Stimulated activated CD8-positive, alpha-beta memory T cell treated with anti-CD3 and anti-CD28 coated beads, Interleukin-15, amount 100 ng/mL, for 4 hours (primary cell): ENCODE measurements at places on chromosomes 7 and 10.

DNA sequence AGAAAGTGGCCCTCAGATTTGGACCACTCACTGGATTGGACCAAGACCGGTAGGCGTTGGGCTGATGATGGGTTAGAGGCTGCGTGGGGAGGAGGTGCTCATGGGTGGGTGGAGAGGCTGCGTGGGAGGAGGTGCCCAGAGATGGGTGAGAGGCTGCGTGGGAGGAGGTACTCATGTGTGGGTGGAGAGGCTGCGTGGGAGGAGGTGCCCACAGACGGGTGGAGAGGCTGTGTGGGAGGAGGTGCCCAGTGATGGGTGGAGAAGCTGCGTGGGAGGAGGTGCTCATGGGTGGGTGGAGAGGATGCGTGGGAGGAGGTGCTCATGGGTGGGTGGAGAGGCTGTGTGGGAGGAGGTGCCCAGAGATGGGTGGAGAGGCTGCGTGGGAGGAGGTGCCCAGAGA is 346.3 kb downstream of the PAXIP1 start:
- DNase-seq = no peak

- no peak for DNase-seq
These were observed 229.5 kb downstream of the PARD3 start for GRCh38 chr10:34585422-34586112.

DNA sequence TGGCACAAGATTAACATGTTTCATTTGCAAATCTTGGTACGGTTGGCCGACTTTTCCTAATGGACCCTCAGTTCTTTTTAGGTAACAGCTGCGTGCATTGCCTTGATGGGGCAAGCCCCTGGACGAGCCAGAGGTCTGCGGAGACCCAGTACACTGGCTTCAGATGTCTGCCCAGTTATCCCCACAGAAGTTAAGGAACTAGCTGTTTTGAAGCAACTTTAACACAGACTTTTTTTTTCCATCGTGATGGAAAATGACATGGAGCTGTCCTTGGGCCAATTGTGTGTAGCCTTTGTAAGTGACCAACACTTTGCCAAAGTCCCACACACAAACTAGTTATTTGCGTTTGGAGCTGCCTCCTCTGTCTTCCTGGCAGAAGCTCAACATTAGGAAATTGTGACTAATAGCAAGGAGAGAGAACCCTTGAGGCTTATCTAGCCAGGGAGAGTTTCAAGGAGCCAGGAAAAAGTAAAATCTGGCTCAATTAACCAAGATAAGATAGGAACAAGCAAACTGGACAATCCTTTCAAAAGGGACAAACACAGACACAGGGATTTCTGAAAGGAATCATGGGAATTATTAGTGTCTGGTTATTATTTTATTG is 99.6 kb upstream of the BMPER start:
- no peak for DNase-seq

DNA sequence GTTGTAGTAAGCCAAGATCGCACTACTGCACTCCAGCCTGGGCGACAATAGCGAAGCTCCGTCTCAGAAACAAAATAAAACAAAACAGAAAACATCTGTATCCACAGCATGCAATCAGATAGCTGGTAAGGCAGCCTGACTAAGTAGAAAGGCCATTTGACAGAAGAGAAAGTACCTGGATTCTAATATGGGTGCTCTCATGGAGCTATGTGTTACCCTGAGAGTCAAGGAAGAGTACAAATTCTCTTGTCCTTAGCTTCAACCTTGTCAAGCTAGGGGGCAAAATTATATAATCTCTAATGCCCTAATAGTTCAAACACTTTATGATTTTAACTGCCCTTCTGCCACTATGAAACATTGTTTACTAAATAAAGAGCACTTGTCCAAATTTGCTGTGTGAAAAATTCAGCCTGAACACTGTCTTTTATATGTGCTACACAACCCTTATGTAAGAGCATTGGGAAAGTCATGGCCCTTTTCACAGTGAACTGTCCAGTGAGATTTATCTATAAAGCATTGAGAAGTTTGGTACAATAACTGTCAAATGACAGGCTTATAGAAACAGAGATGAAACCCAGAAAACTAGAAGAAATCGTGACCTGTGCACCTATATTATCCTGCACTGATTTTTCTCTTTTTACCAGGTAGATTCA is 51.2 kb upstream of the PRKG1 start:
- DNase-seq = no peak

GRCh38 chr10:124109261-124109660 is 15.9 kb upstream of the CHST15 start:
- DNase-seq = no peak

- no peak for DNase-seq
These were observed 11.7 kb downstream of the VSIR start for GRCh38 chr10:71761541-71762113.

DNA sequence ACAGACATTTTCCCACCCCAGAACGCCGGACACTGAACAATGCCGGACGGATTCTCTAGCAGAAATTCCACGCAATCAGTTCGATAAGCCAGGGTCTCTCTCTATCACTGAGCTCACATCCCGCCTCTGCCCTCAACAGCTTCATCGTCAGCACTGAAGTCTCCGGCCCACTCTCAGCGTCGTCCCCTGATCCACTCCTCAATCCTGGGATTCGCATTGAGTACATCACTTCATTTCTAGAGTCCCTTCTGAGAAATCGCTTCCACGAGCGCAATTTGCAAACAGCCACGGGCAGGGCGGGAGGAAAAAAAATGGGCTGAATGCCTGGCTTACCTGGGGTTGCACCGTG is 365 bp downstream of the YME1L1 start:
- no peak for DNase-seq

DNA sequence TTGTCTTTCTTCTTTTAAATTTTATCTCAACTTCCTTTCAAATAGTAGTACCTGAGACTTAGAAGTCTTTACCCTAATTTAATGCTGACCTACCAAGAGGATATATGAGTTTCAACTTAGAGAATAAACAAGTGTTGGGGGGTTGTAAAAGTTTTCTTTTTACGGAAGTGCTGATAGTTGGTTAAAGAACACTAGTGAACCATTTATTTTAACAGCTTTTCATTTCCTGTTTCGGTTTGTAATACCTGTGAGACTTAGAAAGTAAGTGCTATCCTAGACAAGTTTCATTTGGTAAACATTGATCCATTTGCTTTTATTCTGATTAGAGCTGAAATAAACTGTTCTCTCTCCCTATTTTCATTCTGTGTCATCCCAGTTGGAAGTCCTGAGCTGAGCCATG is 683.1 kb upstream of the SORCS1 start:
- DNase-seq = no peak

DNA sequence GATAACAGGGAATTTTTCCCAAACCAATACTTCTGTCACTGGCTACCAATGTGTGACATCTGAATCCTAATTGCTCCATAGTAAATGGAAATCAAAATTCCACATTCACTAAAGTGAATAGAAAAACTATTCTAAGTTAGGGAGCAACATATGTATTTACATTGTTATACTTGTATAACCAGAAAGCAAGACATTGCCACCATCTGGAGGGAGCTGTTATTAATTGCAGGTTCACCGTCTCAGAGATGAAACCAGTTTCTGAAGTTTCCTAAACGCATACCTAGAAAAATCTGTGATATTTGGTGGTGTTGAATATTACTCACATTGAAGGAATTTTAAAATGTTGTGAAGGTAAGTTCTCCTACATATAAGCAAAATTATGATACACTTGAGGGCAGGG is 390.1 kb downstream of the NXPH1 start:
- no peak for DNase-seq

- no peak for DNase-seq
These were observed 733.2 kb downstream of the INHBA start for GRCh38 chr7:40969641-40970040.

GRCh38 chr7:101177644-101178043 is 2.4 kb downstream of the NAT16 start:
- DNase-seq = no peak
